Activated T-helper 2 cell treated with anti-CD3 and anti-CD28 coated beads, Interferon-gamma antibody, Interleukin-2, Interleukin-4, amounts not matched to agents 10 μg/mL and 5 μg/mL and 100 μg/mL, durations not matched to agents 14 hours and 24 hours and 36 hours (primary cell): ENCODE measurements at places on chromosomes 11 and 22. TPM values are rescaled to one million over a fixed set of nuclear protein-coding genes. Genes with fewer than 3 reads are reported as not detected.

DNA sequence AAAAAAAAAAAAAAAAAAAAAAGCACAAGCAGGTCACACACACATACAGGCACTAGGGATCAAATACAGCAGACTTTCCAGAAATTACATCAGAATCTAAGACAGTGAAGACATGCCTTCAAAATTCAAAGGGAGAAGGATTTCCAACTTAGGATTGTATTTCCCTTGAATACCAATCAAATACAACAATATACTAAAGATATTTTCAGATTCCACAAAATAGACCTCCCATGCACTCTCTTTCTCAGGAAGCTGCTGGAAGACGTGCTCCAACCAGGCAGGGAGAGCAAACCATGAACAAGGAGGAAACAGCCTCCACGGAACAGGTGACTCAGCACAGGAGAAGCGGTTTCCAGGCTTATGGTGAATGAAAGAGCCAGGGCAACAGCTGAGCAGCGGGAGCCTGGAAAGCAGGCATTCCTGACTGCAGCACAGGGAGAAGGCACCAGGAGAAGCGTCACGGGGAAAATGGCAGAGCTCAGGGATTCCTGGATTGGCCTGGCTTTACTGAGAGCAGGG lies 32.0 kb downstream of the TMEM184B start:
- H3K4me1 ChIP-seq = peaks cover 4% of the 10 kb centered on the region
- H3K4me3 ChIP-seq = no peak overlapping the region
- H3K27me3 ChIP-seq = no peaks in the 10 kb centered on the region
- no peak for DNase-seq
- no peak overlapping the region for H3K27ac ChIP-seq
- H3K36me3 ChIP-seq = peaks cover 14% of the 10 kb centered on the region

DNA sequence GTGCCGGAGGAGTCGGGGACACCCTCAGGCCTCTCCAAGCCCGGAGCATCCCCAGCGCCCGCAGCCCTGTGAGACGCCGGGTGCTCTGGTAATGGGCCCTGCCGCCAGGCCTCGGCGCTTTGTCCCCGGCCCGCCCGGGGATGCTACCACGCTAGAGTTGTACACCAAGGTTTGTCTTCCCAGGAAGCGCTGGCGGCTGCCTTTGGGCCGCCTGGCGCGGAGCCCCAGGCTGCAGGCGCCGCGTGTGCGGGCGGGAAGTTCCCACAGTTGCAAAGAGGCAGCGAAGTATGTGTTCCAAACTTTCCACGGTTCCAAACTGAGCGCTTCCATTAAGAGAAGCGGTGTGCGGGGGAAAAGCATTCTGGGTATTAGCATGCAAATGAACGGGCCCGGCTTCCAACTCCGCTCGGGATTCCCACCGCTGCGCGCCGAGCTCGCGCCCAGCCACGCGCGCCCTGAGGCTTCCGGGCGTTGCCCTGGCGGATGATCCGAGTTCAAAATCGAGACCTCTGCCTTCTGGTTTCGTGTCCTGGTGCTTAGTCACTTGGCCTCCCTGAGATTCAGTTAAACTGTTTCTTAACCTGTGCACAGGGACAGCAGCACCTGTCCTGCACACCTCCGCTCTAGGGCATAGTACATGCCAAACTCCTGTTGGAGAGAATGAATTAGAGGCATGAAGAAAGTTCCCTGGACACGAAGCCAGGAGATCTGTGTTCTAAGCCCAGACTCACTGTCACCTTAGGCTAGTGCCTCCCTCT lies 1.3 kb upstream of the PATZ1 start:
- peaks cover 29% of the 10 kb centered on the region for H3K36me3 ChIP-seq
- peaks cover 23% of the 10 kb centered on the region for H3K4me1 ChIP-seq
- peak overlapping the region; percentile 78 for H3K4me3 ChIP-seq
- peak; percentile 57 for DNase-seq
- H3K27me3 ChIP-seq = no peaks in the 10 kb centered on the region
- H3K27ac ChIP-seq = peak overlapping the region; percentile 78

DNA sequence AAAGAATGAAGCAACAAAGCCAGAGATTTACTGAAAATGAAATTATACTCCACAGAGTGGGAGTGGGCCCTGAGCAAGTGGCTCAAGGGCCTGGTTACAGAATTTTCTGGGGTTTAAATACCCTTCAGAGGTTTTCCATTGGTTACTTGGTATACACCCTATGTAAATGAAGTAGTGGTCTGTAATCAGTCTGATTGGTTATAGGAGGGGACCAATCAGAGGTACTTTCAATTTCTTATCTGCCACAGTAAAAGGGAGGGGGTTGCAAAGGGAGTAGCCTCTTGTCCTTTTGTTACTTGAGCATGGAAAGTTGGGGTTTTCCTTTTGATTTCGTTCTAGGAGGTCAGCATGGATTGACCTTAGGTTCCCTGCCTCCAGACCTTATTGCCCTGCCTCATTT lies 63.5 kb downstream of the ATM start:
- H3K36me3 ChIP-seq = peaks cover 49% of the 10 kb centered on the region
- H3K4me1 ChIP-seq = no peaks in the 10 kb centered on the region
- no peak overlapping the region for H3K4me3 ChIP-seq
- H3K27ac ChIP-seq = no peak overlapping the region

The RTCB gene
- 97.5 and 102 TPM in 2 replicates for total RNA-seq
